Liver (tissue), 10 donors: ENCODE measurements at places on chromosomes 3 and 15.
A peak's percentile ranks its signal among the peaks of the same experiment; 100 is the strongest.

DNA sequence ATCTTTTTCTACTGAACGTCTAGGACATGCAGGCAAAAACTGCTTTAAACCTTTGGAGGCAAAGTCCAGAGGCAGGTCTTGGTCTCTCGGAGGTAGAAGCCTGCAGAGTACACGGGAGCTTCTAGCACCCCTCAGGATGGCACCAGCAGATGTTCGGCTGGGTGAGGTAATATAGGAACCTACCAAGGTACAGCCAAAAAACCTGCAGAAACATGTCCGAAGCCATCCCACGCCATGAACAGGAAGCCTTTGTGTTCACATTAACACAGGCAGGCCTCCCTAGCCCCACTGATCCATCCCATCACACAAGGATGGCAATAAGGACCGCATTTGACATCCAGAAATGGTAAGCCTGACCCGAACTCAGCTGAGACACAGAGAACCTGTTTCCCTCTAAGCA is 157.9 kb upstream of the HES1 start:
- DNase-seq, result no peak

- peak; percentile 48 for DNase-seq
These were observed 48.7 kb downstream of the COL8A1 start for GRCh38 chr3:99686955-99687612.

DNA sequence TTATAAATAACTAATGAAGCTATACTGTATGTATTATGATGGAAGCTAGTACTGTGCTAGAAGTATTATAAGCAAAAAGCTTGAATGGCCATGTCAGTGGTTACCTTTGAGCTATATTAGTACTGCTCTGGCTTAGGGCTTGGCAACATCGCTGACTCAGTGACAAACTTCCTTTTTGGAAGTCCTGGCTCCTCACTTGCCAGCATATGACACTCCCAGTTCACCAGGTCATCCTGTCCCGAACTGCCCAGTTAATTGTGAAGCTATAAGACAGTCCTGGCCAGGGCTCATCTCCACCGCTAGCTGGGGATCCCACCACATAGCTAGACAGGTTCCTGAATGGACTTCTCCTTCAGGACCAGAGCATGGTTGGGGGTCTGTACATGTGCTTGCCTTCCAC is 31.9 kb downstream of the RAB8B start:
- no peak for DNase-seq

- no peak for DNase-seq
These were observed 664.5 kb downstream of the ROBO1 start for GRCh38 chr3:79103307-79103706.
